ENCODE measurements at places on chromosomes 2 and 18.

GRCh38 chr18:75291460-75291859, 80.9 kb downstream of the TSHZ1 start:
- DNase-seq, result no peak

DNA sequence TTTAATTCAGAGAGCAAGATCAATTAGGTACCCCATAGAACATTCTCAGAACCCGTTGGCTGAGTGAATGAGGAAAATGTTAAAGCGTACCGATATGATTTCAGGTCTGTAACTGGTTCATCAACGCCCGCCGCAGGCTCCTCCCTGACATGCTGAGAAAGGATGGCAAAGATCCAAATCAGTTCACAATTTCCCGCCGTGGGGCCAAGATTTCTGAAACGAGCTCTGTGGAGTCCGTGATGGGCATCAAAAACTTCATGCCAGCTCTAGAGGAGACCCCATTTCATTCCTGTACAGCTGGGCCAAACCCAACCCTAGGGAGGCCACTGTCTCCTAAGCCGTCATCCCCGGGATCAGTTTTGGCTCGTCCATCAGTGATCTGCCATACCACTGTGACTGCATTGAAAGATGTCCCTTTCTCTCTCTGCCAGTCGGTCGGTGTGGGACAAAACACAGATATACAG, 7.3 kb downstream of the TGIF1 start:
- no peak for DNase-seq

- DNase-seq, result peak; percentile 61
Measured at GRCh38 chr2:37231241-37232130, at the start of the genes CEBPZ and NDUFAF7. Gene CEBPZ, minus strand, starts transcription at chr2:37231596. Its CDS starts 29 bp downstream, at chr2:37231567. Gene NDUFAF7, plus strand, starts transcription at chr2:37231658. Its CDS starts 48 bp downstream, at chr2:37231706.

DNA sequence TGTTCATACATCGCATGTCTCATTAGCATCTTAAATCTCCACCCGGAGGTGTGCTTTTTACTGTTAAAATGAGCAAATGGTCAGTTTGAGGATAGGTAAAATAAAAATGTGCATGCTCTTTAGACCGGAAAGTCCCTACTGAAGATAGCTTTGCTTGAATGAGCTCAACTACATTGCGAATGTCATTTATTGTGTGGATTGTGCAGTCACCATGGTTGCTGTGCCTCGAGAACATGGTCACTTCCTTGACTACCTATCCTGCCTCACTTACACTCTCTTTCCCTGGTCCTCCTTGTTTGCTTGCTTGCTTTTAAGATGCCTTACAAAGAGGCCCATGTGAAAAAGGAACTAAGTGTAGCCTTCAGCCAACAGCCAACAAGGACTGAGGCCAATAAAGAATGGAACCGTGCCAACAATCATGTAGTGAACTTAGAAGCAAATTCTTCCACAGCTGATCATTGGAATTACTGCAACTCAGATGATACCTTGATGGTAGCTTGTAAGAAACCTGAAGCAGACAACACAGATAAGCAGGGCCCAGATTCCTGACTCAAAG, 72.2 kb upstream of the BARD1 start:
- no peak for DNase-seq

GRCh38 chr2:23452853-23453420, 68.0 kb downstream of the KLHL29 start:
- no peak for DNase-seq

DNA sequence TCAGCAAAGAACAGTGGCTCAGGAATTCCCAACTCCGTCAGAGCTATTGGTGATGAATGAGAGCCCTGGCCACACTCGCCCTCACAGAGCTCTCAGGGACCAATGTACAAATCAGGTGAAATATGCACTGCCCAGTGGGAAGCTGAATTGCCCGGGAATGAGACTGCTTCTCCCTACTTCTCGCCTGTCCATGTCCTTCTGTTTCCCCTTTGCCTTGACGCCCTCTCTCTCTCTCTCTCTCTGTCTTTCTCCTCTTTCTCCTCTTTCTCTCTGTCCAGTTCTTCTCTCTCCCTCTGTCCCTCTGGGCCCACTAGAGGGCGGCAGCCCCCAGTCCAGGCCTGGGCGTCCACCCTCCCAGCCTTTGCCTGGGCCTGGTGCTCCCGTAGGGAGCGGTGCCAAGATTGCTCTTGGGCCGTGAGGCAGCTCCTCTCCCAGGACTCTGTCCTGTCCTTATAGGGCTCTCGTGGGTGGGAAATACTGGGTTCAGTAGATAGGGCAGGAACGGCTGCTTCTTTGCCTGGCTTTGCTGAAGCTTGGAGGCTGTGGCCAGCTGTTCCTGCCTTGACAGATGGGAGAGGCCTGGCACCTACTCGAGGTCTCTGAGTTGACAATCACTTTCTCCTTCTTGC, 28.4 kb upstream of the PUM2 start:
- no peak for DNase-seq

DNA sequence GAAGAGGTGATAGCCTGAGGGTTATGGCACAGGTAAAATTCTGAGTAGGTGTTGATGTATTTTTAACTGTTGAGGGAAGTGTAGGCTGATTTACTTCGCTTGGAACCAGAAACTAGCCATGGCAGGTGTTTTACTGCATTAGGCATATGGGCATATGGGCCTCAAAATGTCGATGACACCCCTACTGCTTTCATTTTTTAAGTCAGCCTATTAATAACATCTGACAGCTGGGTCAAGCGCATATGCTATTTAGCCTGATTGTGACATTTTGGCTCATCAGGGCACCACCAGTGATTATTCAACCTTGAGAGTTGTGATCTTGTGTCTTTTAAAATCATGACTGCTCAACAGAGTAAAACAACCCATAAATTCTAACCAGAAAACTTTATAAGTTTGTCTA, 1396.9 kb upstream of the NXPH2 start:
- no peak for DNase-seq

DNA sequence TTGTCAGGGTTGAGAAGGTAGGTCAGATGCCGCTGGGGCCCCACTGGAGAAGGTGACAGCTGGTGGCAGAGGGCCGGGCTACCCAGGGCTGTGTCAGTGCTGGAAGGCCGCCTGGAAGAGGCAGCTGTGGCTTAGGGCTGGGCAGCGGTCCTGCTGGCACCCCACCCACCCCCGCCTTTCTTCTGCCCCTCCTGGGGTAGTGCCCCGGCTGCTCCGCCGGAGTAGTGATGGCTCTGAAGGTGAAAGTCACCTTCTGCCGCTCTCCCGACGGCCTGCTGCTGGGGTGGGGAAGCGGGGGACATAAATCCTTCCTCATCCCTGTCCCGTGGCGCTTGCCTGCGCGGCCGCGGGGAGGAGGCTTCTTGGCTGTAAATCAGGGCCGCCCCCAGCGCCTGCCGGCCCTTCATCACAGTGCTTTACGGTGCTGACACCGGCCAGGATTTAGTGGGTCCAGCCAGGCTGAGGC, 332.2 kb downstream of the DYSF start:
- DNase-seq, result no peak

GRCh38 chr2:14451312-14451711, 181.2 kb upstream of the LRATD1 start:
- no peak for DNase-seq

DNA sequence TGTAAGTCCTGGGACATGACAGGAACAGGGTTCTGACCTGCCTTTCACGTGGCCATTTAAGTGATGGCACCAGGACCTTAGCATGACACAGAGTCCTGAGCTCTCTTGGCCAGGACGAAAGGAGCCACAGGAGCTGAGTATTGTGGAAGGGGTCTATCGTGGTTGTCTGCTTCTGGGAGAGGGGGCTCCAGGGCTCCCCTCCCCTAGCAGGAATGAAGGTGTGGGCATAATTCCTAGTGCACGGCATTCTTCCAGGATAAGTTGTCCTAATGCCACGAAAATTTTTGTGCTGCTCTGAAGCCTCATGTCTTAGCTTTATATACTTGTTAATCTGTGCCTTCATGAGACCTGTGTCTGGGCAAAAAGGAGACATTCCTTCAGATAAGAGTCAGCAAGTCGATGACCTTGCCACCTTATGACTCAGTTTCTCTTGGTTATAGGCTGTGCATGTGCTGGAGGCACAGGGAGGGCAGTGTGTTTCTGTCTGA, 17.1 kb downstream of the GATA6 start:
- DNase-seq, result no peak

DNA sequence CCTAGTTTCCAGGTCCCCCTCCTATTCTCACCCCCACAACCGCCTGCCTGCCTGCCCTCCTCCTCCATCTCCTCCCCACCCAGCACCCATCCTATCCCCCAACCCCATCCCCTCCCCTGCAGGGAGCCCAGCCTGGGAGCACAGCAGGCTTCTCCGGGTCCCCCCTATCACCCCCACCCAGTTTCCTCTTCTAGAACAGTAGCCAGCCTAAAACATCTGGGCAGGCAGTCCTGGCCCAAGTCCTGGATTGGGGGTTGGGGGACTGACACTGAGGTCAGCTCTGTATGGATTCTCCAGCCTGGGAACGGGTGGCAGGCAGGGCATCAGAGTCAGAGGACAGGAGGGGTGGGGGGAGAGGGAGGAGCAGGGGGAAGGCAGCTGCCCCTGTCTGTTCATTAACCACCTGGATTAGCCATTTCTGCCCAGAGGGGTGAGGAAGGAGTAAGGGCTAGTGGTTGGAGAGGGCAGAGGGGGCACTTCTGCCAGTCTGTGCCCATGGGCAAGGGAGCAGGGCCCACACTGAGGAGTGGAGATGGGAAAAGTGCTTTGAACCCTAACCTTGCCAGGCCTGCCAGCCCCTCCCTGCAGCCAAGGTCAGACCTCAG, 60.0 kb downstream of the TNS1 start:
- DNase-seq, result no peak

DNA sequence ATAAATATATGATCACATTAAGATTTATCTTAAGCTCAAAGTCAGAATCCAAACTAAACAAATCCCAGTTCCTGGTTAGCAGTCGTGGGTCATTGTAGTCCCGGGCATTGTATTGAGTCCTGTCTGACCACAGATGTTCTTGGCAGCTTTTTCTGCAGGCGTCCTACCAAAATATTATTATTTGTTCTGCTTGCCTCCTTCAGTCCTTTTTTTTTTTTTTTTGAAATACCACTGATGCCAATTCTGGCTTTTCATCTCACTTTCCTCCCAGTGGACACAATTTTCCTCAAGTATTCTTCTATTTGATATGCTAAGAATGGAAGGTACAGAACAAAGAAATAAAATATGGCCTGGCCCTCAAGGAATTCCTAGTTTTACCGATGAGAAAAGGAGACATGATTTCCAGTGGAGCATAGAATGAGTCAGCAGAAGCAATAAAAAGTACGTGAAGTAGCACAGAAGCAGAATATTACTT, 151.6 kb downstream of the CSRNP3 start:
- no peak for DNase-seq

DNA sequence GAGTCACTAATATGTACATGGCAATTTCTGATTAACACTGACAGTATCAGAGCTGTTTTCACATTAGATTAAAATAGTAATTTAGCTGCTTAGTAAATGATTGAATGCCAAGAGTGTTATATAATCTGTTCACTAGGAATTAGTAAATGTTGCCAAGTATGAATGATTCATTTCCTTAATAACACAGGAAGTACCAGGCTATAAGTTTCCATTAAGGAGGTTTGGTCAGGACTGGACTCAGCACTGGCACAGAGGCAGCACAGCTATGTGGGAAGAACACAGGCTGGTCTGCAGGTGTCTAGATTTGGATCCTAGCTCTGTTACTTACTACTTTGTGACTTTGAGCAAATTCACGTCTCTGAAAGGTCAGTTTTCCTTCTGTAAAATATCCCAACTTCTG, 97.2 kb downstream of the TDRD15 start:
- no peak for DNase-seq

- DNase-seq, result peak; percentile 55
Measured at GRCh38 chr2:33475224-33476130, 972 bp upstream of the RASGRP3 start.

GRCh38 chr2:198476007-198476406, 671.6 kb downstream of the PLCL1 start:
- DNase-seq, result no peak

DNA sequence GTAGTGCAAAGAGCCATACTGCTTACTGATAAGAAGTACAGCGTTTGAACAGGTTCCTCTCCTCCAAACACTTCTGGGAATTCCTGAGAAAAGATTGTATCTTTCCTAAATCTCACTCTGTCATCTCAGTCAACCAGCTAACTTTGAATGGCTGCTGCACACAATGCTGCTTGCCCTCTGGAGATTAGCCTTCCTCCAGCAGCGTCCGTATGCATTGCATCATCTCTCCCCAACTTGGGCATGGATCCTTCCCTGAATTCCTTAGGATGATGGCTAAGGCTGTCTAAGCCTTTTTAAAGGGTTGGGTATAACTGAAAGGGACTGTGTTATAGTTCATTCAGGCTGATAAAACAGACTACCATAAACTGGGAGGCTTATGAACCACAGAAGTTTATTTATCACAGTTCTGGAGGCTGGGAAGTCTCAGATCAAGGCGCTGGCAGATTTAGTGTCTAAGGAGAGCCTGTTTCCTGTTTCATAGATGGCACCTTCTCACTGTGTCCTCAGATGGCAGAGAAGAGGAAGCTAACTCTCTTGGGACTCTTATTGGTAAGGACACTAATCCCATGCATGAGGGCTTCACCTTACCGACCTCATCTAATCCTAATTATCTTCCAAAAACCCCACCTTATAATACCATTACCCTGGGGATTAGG, 105.3 kb downstream of the PAX3 start:
- no peak for DNase-seq

GRCh38 chr18:54440292-54440691, 82.6 kb downstream of the C18orf54 start:
- DNase-seq, result no peak

DNA sequence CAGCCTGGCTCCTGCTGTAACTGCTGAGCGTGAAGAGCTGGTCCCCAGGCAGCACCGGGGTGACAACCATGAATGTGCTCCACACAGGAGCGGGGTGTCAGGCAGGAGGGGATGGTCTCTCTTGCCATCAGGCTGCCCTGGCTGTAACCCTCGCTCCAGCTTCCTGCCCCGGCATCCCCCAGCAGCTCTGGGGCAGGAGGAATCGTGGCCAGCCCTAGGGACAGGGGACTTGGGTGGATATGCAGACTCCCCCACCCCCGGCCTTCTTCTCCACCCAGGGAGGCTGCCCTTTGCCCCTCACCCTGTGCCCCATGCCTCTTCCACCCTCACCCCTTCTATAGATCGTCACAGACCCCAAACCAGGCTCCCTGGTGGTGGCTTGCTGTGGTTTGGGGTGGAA, 69.4 kb upstream of the SMAD7 start:
- DNase-seq, result no peak

GRCh38 chr2:109385506-109385905, 228.3 kb downstream of the SEPTIN10 start:
- DNase-seq, result no peak

DNA sequence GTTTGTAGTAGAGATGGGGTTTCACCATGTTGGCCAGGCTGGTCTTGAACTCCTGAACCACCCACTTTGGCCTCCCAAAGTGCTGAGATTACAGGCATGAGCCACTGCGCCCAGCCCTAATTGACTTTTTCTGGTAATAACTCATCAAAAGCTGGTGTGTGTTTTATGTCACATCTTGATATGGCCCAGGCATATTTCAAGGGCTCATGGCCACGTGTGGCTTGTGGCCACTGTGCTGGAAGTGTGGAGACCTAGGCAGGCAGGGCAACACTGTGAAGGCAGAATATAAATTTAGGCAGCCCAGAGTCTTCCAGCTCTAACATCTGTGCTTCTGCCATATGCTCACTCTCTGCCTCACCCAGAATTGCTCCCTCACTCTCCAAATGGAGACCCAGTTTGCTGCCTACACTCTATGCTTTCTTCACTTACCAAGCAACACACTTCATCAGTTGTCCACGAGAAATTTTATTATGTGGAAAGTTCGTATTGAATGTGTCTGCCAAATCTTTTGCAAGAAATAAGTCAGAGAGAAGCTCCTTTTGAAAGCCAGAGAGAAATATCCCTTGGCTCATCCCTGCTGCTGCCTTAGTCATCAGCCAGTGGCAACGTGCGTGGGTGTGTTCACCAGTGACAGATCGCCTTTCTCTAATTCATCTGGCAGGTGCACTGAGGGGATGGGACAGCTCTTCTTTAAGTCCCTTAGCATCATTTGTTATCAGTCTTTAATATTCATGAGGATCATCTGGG, 129.4 kb upstream of the CXCR4 start:
- DNase-seq, result no peak

GRCh38 chr2:201931951-201932350, 101.7 kb upstream of the FZD7 start:
- DNase-seq, result no peak

Measured in activated naive CD4-positive, alpha-beta T cell (primary cell).